Naive thymus-derived CD4-positive, alpha-beta T cell (primary cell): ENCODE measurements at places on chromosomes 6 and 20. TPM values are rescaled to one million over a fixed set of nuclear protein-coding genes. Genes with fewer than 3 reads are reported as not detected.

DNA sequence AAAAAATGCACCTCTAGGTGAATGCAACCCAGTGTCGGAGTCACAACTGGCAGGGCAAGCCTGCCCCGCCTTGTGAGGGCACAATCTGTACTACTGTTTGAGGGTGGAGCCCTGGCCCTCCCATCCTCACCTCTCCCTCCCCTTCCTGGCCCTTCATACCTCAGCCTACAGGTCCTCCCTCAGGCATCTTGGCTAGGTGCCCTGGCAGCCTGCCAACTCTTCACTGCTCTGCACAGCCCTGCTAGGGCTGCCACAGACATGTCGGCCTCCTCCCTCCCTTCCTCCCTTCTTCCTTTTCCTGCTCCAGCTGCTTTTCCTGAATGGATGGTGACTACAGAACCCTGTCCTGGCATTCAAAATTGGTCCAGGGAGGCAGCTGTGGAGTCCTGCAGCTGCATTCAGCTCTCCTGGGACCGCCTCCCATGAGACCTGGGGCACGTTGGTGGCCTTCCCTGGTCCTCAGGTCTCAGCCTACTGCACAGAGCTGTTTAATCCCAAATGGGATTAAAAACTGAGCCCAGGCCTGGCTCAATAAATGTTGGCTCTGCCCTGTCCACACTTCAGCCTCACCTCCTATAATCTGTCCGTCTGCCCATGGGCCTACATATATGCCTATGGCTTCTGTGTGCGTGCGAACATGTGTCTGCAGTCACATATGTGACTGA, 52.7 kb downstream of the CDH22 start:
- no peak for DNase-seq

DNA sequence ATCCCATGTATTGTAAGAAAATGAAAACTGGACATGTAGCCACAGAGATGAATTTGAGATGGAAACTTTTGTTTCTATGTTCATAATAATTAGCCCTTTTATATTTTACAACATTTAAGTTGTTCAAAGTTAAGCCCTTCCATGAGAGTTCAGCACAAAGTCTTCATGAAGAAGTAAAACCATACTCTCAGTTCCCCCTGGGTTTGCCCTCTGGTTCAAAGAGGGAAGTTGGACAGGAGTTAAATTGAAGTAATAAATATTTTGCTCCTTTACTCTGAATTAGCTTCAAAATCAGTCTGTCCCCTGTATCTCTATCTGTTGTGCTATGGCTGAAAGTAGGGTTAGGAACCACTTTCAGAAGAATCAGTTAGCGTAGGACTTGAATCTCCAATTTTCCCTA, 31.1 kb downstream of the PHACTR2 start:
- DNase-seq, result no peak

The RCAN2 gene
- polyA plus RNA-seq, result not detected

DNA sequence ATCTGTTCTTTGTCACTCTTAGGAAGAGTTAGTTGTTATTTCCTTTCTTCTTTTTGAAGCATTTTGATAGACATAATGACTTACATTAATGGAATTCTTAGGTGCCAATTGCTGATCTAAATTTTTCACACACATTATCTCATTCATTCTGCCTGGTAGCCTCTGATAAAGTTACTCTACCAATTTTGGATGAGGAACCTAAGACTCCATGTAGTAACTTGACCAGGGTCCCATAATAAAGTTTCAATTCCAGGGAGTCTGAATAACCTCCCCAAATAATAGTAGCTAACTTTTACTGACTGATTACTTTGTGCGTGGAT, 73.2 kb upstream of the CITED2 start:
- no peak for DNase-seq

DNA sequence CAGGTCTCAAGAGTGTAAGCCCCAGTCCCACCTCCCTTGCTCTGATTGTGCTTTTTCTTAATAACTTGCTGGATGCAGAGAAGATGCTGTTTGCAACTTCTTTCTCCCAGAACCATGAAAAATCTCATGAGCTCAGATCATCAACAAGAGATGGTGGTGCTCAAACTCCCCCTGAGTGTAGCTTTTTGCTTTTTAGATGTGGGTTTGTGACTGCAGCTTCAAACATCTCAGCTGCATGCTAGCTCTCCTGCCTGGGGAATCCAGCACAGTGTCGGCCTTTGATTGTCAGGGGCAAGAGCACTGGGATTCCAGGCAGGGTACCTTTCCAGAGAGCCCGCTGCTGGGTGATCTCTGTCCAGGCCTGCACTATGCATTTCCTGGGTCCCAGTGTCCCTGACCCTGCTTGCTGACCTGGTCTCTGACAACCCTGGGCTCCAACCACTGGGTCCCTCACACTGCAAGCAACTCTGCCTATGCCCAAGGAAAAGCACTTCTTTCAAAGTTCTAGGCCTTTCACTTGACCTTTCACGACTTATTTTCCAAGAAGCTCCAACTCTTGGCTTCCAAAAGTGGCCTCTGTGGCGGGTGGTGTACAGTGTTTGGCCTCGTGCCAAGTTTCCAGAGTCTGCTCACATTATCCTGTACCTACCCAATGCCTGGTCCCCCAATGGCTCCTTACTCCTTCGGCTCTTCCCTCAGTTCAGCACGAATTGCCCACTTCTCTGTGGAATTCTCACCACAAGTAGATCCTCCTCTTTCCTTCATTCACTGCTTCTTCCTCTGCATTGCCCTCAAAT, 69.7 kb upstream of the LY86 start:
- no peak for DNase-seq

DNA sequence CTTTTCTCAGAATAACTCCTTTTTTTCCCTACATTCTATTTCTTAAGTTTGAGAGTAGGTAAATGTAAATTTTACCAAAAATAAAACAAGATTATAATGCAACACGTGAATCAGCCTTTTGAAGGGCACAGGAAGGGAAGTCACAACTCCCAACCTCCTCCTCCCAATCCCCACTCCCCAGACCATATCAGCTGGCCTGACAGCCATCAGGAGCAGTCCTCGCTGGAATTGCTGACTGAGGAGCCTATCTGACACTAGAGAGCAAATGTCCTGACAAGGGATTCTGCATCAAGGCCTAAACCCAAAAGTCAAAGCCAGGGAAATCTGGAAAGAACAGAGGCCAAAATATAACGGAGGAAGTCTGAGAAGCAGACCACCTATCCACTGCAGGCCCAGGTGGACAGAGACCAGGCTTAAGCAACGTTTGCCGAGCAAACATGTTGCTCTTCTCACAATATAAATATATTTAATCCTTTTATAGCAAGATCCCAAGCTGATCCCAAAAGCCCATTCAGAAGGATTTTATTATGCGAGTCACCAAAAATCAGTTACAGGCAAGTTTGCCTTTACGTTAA, 2.5 kb downstream of the RRAGD start:
- DNase-seq, result no peak

GRCh38 chr20:43386878-43387277, 70.8 kb upstream of the SRSF6 start:
- no peak for DNase-seq

GRCh38 chr6:4388675-4389074, 253.3 kb upstream of the ECI2 start:
- no peak for DNase-seq

DNA sequence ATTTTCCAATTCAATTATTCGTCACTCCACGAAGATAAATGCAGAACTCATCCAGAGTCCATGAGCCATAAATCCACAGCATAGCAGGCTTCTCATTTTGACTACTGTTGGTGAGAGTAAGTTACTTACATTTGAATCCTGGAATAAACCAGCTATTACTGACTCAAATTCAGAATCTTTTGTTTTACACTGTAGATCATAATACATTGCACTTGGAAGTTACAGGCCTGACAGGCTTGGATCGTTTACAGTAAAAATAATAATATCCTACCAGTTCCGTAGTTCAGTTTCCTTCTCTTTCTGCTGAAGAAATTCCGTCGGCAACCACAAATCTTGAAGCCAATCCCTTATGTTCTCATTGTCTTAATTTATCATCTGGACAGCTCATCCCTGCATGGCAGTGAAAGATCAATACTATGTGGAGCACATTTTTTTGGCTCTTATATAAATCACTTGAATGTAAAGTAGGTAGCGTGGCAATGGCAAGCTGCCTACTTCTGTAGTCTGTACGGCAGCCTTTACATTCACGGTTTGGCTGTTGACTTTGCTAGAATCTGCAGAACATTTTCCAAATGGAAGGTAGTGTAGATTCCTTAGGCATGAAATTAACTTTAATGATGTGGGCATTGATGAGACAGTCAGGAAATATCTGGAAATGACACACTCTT, 142.9 kb downstream of the WDR27 start:
- no peak for DNase-seq

GRCh38 chr20:38825901-38826625, 20.6 kb downstream of the PPP1R16B start:
- DNase-seq, result no peak

The OR2H1 gene
- polyA plus RNA-seq, result not detected

DNA sequence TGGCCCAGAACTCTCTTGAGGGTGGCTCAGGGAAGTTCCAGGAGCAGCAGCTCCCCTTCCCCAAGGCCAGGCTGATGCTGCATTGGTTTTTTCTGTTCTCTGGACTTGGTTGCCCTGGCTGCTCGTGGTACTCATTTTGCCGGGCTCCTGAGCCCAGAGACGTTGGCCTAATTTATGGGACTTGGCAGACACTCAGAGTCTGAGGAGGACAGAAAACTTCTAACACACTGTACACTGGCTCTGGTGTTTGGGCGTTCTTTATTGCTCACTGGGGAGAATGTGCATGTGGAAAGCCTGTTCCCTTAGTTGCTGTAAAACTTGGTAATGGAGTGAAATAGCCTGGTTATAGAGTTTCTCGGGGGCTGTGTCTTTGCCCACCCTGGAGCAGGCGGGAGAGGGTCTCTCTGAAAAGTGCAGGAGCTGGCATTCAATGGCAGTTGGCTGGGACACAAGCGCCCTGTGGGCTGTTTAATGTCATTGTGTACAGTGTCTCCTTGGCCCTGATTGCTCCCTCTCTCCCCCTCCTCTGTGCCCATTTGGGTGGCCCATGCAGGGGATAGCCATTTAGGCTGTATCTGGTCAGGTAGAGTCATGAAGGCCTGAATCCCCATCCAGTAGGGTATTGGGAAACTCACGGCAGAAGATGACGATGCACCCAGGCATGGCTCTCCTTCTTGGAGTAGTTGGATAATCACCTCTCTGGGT, 109.3 kb downstream of the CDC5L start:
- no peak for DNase-seq
